ENCODE measurements at places on chromosomes 5 and 9.

DNA sequence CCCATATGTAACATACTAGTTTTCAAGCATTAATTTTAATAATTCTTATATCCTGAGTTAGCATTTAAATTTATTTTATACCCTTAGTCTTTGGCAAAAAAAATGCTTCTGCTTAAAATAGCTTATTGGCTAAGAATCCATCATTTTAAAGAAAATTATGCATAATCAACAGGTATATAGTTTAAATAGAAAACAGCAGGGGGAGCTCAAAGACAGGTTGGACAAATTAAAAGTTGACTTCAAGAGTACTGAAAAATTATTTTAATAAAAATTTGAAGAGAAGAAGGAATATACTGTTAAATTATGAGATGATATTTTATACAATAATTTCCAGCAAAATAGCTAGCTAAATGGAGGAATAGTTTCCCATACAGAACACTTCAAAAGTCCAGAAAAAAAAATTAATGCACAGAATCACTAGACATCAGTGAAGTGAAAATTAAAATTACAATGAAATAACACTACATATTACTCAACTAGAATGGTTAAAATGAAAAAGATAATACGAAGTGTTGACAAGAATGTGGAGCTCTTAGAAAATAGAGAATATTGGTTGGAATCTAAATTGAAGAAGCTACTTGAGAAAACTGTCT, 387.1 kb downstream of the PDE4D start:
- DNase-seq: no peak

- DNase-seq: no peak
These were observed 86.9 kb downstream of the MVB12B start for GRCh38 chr9:126413391-126414068.

GRCh38 chr9:133514460-133515239, 10.1 kb downstream of the MYMK start:
- no peak for DNase-seq

GRCh38 chr9:137865581-137866145, 11.9 kb upstream of the CACNA1B start:
- DNase-seq: no peak

GRCh38 chr5:75660678-75661465, 49.6 kb downstream of the ANKDD1B start:
- DNase-seq: peak; percentile 28

DNA sequence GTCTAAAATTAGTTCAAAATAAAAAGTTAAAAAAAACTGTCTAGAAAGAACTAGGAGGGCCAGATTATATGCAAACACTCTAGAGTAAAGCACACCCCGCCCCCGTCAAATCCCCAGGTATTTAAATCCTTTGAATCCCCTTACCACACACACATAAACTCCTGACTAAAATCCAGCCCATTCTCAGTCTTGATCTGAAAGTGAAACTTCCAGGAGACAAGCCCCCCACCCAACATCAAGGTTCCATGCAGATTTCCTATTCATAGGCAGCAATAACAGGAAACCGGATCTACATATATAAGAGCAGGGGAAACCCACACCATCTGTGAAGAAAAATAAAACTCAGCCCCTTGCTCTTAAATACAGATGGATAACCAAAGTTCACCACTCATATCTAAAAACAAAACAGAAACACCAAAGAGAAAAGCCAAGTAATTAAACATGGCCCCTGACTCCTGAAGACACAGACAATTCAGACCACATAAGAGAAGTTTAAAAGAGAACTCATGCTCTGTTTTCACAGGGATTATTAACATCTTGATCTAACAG, 42.3 kb downstream of the MARCHF3 start:
- peak; percentile 45 for DNase-seq

- DNase-seq: no peak
These were observed 73.8 kb upstream of the IL17B start for GRCh38 chr5:149452665-149453617.

GRCh38 chr5:79585116-79585515, 27.1 kb upstream of the TENT2 start:
- no peak for DNase-seq

DNA sequence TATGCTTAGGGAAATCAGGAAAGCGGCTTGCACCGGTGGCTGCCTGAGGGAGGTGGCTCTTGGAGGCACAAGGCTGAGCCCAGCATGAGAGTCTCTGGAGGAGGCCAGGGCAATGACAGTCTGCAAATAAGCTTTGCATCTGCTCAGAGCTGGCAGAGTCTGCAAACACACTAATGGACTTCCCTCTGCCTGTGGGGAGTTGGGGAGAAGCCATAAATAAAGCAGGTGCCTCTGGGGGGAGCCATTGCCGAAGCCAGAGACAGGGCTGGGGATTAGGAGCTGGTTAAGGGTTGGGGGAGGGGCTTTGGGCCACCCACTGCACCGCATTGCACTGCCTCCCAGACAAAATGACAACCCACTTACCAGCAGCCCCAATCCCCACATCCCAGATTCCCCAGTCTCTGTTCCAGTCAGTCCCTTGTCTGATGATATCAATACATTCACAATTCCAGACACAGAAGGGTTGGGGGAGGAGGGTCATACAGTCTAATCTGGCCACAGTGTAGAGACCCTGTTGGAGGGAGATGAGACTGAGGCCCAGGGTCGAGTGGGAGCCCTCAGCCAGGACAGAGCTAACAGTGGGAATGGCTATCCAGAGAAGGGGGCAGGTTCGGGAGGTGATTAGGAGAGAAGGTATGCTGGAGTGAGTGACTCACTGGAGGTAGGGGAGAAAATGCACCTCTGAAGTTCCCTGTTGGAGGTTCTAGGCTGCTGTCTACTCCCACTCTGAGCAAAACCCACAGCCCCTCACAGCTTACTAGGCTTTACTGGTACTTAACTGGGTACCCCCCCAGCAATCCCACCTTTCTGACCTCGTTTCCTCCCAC, 53.7 kb downstream of the PAX5 start:
- no peak for DNase-seq

DNA sequence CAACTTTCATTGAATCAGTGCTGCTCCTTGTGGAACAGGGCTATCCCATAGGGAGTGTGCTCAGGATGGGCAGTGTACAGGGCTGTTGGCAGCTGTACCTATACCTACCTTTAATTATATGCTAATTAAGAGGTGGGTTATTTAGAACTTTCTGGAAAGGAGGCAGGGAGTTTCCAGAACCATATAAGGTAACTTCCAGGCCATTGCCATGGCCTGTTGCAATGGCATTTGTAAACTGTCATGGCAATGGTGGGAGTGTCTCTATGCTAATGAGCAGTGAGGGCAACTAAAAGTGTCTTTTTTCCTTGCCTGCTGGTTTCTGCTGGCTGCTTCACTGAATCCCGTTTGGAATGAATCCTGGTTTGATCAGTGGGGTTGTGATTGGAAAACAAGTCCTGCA, 2.3 kb upstream of the ARHGAP26 start:
- DNase-seq: no peak

- DNase-seq: no peak
These were observed 17.9 kb upstream of the MSMP start for GRCh38 chr9:35771943-35772342.

DNA sequence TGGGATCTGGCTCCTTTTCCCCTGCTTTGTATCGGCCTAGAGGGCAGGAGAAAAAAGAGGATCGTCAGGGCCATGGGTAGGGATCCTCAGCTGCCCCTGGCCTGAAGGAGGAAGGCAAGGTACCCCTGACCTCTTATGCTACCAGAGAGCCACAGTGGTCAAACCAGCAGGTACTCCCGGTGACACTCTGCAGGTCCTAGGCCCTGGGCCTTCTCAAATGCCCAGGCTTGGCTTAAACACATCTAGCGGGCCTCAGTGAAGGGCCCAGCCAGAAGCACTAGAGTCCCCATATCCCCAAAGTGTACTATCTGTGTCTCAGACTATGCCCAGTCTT, 3.5 kb downstream of the IRF1 start:
- no peak for DNase-seq

DNA sequence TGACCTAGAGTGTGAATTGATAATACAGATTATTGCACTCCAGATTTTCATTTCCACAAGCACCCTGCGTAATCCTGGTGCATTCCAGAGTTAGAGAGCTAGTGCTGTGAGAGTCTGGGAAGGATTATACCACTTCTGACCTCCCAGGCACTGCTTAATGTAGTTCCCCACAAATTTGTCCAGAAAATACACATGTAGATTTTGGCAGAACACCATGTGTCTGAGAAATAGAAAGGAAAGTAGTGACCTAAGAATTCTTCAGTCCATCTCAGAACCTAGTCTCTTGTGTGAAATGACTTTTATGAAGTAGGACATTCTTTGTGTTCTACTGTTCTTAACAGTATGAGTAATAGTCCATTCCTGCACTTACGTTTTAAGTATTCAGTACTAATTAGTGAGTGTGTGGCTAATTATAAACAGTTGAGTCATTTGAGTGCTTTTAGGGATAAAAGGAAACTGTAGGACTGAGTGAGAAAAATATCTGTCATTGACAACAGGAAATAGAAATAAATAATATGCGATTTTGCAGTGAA, 27.8 kb upstream of the PTPDC1 start:
- DNase-seq: peak; percentile 37

GRCh38 chr5:151720215-151720614, 33.5 kb upstream of the SPARC start:
- no peak for DNase-seq

DNA sequence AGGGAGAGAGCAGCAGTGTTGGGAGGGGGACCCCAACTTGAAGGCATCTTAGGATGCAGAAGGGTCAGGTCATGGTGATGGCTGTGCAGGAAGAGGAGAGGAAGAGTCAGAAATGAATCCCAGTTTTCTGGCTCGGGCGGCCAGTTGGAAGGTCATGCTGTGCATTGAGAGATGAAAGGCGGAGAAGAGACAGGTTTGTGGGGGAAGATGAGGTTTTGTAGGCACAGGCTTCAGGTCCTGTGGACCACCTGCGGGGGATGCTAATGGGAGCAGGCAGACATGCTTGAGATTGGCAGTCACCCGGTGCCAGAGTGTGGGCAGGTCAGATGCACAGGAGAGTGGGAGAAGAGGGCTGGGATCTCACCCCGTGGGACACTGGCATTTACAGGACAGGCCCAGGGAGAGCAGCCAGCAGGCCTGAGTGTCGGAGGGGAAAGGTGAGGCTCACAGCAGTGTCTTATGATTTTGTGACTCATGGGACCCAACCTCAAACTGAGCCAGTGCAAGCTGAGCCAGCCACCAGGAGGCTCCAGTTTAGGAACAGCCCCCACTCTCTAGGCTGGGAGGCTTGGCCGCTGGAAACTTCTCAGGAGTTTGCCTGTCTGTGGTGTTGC, 17.5 kb downstream of the STXBP1 start:
- DNase-seq: no peak

DNA sequence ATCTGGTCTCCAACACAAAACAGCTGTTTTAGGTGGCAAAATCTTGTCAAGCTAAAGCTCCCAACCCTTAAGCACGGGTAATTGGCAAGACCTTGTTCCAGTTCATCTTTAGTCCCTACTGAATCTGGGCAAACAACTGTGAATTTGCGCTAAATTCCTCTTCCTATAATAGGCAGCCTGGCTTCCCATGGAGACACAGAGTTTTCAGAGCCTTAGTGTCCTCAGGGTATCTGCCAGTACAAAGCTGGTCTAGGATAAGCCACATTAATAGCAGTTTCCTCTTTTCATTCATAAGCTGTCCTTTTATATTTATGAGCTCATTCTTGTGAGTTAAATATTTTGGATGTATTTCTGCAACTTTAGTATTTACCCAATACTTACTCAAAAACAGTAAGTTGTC, 59.5 kb downstream of the FGF10 start:
- DNase-seq: no peak

- DNase-seq: no peak
These were observed 26.7 kb downstream of the NDUFS6 start for GRCh38 chr5:1827886-1828397.

DNA sequence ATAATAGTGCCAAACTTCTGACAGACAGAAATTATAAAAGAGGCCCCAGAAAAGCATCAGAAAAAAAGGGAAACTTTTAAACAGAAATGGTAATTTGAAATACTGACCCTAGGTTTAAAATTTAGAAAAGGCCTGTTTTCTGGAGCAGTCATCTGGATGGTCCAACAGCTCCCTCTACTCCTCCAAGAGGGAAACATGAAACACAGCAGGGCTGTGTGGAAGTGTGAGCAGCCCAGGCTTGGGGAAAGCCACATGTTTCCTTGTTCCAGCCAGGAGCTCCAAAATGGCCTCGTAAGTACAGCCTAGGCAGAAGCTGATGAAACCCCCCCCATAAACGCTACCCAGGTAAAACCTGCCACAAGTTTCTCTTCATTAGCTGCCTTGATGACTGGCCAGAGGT, 499.3 kb upstream of the ADAMTS16 start:
- DNase-seq: no peak

- DNase-seq: no peak
These were observed 85.8 kb downstream of the FBXO38 start for GRCh38 chr5:148469501-148469935.

DNA sequence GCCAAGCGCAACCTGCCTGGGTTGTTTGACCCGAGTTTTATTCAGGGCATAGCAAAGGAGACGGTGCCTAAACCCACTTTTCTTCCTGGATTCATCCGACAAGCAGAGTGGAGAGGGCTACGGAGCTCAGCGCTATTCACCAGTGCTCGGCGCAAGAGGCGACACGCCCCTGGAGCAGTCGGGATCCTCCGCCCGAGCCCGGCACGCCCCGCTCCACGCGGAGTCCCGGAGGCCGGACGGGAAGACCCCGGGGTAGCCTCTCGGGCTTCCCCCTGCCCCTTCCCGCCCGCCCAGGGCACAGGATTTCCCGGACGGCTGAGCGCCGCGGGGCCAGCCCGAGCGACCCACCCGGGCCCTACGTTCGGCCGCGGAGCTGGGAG, 427 bp downstream of the SERINC5 start:
- no peak for DNase-seq

DNA sequence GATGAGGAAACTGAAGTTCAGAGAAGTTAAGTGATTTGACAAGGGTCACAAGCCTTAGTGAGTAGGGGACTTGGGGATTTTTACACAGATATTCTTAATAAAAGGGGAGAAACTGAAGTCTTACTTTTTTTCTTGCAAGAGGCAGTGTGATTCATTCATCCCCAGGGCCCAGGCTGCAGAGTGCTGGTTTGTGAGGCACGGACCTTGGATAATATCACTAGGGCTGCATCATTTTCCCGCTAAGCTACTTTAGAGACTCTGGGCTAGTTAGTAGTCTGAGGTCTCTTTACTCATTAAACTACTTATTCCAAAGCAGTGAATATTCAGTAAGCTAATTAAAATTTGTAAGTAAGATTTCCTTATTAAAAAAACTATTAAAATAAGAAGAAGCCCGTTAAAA, 195.0 kb downstream of the PBX3 start:
- DNase-seq: no peak

DNA sequence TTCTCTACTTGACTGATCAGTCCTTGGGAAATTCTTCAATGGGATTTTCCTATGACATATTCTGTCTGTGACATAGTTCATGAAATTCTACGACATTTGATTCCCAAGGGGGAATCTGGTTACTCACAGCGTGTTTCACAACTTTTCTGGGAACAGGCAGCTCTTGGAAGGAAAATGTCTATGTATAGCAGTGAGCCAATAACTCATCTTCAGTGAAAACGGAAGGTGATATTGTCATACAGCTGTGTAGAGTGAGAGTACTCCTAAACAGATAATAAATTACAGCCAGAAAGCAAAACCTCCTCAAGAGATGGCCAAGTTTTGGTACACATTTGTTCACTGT, 91.4 kb downstream of the C9orf152 start:
- no peak for DNase-seq

All from GM06990 (cell line).